ENCODE measurements at places on chromosomes 6 and 20.

- DNase-seq: no peak
Observed at GRCh38 chr20:46742669-46743045, 33.2 kb downstream of the SLC2A10 start.

GRCh38 chr6:78462728-78463127 is 404.6 kb upstream of the IRAK1BP1 start:
- DNase-seq: no peak

DNA sequence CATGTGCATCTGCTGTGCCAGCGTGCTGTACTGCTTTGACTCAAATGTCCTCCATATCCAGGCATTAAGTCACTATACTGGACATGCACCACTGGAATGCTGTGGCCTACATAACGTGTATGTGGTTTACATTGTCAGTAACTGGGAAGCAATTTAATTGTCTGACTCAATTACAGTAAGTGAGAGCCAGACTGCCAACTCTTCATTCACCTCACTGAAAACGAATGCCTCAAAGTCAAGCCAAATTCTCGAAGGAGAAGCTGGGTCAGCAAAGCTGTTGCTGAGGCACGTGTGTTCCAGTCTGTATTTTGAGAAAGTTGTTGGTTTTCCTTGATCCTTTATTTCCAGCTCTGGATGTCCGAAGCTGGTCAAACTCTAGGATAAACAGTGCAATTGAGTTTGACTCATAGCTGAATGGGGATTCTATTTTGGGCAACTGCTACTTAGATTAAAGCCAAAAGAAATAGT is 534.3 kb downstream of the COL12A1 start:
- no peak for DNase-seq

GRCh38 chr20:18032977-18033892 is 24.5 kb downstream of the OVOL2 start:
- DNase-seq: no peak

- DNase-seq: no peak
Observed at GRCh38 chr6:127956260-127956888, 55.5 kb upstream of the THEMIS start.

DNA sequence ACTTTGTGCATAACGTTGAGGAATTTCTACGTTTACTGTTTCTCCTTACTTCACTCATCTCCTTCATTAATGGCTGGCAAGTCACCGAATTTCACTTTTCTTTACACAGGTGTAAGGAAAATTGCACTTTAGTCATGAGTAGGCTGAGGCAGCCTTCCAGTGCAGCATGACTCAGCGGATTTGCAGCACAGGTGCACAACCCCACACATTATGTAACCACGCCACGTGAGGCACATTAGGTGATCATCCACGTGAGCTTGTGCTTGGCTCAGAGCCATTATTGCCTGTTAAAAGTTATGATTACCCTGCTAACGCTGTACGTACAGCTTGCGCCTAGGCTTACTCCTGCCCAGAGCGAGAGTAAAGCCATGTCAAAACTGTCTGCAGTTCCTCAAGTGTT is 158.8 kb downstream of the NKAIN2 start:
- no peak for DNase-seq

GRCh38 chr20:16491294-16491905 is 81.8 kb downstream of the KIF16B start:
- no peak for DNase-seq

DNA sequence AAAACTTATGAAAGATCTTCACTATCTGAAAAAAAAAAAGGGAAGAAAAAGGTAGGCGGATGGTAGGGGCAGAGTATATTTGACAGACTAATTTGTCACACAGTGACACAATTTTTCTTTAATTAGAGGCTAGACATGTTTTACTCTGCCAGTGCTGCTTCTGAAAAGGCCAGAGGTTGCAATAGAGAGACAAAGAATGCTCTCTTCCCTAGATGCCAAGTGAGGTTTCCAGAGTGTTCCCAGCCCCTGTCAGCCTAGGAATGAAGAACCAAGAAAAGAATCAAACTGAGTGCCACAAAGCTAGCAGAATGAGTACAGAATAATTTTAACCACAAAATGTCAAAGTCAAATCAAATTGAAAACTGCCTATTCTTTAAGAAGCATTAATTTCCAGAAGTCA is 13.0 kb downstream of the PNISR start:
- DNase-seq: no peak

DNA sequence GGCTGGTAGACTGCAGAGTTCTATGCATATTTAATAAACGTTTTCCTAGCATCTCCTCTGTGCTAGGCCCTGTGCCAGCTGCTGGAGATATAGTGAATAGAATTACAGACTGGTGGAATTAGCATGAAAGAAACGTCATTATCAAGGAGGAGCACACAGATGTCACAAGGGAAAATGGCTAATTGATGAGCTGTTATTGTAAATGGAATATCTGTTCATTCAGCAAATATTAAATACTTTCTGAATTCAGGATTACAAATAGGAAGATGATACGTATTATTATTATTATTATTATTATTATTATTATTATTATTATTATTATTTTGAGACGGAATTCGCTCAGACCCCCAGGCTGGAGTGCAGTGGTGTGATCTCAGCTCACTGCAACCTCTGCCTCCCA is 1.2 kb downstream of the AAR2 start:
- no peak for DNase-seq

DNA sequence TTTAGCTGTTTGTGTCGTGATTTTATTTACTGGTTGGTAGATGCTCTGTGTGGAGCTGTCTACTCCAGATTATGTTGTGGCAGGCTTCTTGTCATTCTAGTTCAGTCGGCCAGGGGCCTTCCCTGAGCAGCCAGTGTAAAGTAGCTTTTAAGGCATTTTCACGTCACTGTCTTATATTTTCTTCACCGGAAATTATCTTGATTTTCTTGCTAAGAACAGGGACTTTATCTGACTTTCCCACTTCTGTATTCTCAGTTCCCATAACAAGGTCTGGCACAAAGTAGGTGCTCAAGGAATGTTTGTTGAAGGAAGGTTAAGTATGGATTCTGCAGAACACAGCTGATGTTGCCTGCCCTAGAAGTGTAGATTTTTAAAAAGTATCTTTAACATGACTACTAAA is 868 bp downstream of the LTV1 start:
- no peak for DNase-seq

DNA sequence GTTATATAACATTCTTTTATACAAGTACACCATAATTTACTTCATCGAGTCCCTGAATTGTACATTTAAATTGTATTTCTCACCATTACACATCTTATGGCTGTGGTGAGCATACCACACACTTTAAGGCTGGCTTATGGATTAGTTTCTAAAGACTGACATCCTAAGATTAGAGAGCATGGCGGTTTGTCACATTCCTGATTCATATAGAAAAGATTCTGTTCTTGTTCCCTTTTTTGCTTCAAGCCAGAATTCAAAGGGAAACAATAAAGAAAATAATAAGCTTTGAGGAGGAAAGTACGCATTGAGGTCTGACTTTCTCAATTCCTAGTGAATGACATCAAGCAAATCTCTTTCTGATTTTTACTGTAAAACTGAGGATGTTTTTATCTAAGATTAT is 2.5 kb downstream of the BTN1A1 start:
- no peak for DNase-seq

DNA sequence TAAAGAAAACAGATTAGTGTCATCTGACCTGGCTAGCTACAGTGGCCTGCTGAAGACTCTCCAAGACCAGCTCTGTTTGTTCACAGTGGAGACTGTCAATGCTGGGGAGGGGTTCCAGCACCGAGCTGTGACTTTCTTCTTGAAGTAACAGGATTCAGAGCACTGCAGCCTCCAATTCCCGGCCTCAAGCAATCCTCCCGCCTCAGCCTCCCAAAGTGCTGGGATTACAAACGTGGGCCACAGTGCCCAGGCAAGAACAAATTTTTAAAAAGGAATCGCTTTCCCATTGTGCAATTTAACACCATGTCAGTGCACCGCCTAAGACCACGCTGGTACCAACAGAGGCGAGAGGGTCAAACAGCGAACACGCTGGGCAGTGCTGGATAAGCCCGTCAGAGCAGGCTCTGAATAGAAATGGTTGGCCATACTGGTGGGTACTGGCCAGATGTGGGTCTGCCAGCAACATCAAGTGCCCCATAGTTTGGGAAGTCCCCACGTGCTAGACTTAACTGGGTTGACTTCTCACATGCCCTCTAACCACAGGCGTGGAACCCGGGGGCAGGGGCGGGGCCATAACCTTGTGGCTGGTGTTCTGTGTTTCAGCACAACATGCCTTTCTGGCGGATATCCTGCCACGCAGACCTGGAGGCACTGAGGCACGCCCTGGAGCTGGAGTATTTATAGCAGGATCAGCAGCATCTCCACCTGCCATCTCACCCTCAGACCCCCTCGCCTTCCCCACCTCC is 168.9 kb downstream of the ZMYND8 start:
- DNase-seq: no peak

- DNase-seq: no peak
Observed at GRCh38 chr6:148628251-148628650, 118.6 kb upstream of the UST start.

DNA sequence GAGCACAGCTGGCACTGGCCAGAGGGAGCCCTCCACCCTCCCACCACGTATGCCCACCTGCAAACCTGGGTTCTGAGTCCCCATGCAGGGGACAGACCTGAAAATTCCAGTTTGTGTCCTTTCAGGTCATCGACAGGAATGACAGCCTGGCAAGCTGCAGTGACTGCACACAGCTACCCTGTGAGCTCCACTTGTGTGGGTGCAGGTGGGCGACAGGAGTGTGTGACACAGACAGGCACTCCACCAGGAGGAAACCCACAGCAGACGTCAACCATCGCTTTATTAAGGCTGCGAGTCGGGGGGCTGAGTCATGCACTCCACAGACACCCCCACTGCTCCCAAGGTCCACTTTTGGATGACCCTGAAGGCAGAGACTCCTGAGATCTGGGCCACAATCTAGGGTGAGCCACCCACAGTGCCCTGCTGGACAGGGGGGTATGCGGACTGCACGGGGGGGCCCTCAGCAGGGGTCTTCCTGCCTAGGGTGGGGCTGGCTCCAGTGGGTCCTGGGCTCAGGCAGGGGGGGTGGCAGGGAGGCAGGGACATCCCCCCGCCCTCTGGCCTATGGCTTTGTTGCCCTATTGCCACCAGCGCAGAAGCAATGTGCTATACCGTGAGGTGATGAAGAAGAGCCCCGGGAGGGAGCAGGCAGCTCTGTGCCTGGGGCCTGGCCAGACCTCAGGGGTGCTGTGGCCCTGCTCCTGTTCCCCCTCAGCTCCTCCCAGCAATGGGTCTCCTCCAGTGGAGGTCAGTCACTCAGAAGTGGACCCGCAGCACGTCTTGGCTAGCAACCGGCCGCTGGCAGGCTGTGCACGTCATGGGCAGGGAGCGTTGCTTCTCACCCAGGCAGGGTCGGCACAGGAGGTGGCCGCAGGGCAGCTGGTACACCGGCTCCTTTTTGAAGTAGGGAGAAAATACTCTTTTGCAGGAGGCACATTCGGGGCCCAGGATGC is 25.1 kb upstream of the AVP start:
- DNase-seq: no peak

DNA sequence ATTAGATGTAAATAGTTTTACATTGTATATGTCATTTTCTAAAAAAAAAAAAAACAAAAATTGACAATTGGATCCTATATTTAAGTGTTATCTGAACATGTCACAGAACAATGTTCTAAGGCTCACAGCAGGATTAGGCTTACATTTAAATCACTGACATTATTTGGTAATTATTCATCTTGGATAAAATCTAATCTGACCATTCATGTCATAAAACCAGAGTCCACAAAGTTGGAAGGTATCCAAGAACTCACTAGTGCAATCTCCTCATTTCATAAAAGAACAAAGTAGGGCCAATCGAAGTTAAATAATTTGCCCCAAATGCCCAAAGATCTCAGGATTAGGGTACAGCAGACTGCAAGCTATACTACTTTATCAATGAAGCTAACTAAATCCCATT is 73.0 kb downstream of the PDSS2 start:
- no peak for DNase-seq

DNA sequence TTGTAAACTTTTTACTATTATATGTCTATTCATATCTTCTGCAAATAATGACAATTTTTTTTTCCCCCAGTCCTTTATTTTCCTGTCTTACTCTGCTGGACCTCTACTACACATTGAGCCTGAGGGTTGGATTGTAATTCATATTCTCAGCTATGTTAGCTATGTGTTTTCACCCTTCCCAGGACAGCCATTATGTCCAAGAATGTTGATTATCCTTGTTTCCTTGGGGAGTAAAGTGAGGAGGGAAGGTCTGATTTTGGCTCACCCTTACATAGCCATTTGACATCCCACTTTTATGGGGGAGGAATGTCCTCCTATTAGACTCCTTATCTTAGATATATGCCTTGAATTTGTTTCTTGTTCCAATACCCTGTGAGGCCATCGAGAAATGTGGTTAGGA is 17.6 kb upstream of the TBC1D32 start:
- no peak for DNase-seq

GRCh38 chr6:113496166-113496565 is 361.0 kb upstream of the MARCKS start:
- no peak for DNase-seq

DNA sequence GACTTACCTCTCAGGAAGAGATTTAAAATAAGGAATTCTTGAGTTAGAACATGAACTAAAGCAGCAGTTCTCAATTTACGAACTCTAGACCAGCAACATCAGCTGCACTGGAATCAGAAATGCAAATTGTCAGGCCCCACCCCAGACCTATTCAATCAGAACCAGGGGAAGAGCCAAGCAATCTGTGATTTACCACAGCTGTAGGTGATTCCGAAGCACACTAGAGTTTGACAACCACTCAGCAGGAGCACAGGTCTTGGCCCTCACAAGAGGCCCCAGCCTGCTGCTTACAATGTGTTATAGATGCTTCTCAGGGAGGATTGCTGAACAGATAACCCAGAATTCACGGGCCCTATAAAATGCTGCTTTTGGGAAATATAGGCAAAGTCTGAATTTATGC is 279.2 kb downstream of the PTPRK start:
- DNase-seq: no peak

DNA sequence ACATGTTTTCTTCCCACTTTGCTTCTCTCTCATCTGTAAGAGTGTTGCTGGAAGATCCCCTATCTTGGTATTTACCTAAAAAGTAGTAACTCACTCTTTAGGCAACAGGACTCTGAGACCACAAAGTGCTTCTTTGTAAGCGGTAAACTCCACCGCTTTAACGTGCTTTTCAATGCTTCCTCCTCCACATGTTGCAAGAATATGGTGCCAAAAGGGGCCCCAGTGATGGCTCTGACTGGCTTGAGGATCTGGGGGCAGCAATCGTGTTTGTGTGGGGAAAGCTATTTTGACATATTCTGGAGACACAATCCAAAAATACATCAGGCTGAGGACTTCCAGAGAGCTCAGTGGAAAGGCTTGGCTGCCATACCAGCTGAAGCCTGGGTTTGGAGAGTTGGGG is 12.4 kb upstream of the CPNE5 start:
- no peak for DNase-seq

Measured in gastrocnemius medialis (tissue), 4 donors.